ENCODE measurements at places on chromosomes 5 and 9. TPM values are rescaled to one million over a fixed set of nuclear protein-coding genes. Genes with fewer than 3 reads are reported as not detected.

- no peaks in the 10 kb centered on the region for H3K36me3 ChIP-seq
- no peak overlapping the region for H3K27ac ChIP-seq
- H3K27me3 ChIP-seq, result no peaks in the 10 kb centered on the region
Measured at GRCh38 chr9:100084128-100084453, 14.7 kb downstream of the ERP44 start.

- 0 out of 2 replicates have a peak, but pooled peaks cover 6% of the 10 kb centered on the region for H3K4me1 ChIP-seq
- no peaks in the 10 kb centered on the region for H3K27me3 ChIP-seq
Measured at GRCh38 chr9:4970970-4971641, 14.0 kb upstream of the JAK2 start.

DNA sequence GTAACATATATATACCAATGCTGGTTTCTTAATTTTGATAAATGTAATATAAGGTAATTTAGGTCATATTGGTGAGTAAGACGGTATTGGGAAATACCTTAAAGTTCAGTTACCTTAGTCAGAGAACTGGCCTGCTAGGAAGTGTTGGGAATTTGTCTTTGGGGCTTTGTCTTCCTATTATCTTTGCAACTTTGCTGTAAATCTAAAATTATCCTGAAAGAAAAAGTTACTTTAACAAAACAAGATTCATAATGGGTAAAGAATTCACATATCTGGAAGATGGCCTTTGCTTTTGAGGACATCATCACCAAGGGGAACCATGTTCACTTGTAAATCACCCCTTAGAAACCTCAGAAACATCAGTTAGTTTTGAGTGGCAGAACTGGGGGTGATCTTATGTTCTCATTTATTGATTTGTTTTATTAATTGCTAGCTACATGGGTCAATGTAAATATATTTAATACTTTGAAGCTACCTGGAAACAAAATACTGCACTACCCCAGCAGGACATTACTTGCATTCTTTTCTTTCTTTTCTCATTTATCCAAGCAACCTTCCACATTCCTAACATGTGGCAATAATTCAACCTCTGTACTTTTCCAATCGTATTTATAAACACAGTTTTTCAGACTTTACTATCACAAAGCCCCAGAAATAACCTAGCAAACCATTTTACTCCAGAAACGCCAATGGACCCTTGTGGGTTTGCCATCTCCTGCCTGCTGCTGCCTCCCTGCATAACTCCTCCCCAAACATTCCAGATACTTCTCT, 41.4 kb downstream of the GLIS3 start:
- H3K27me3 ChIP-seq, result no peaks in the 10 kb centered on the region
- no peak overlapping the region for H3K27ac ChIP-seq
- H3K4me3 ChIP-seq, result no peak overlapping the region
- H3K4me1 ChIP-seq, result no peaks in the 10 kb centered on the region

DNA sequence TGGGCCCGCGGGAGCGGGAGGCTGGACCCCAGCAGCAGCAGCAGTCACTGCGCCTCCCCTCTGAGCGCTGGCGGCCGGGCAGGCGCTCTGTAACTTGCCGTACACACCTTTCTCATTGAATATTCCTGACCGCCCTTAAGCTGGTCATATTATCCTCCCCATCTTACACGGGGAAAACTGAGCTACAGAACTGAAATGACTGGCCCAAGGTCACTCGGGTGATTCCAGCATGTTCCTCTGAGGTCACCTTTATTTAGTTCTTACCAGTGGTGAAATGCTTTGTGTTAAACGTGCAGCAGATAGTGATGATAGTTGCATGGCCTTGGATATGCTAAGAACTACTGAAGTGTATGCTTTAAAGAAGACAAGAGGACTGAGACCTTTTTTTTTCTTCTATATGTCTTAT, 607 bp downstream of the UQCRQ start:
- peaks cover 16% of the 10 kb centered on the region for H3K4me1 ChIP-seq
- H3K27me3 ChIP-seq, result no peaks in the 10 kb centered on the region
- peaks cover 15% of the 10 kb centered on the region for H3K36me3 ChIP-seq
- peak overlapping the region; percentile 98 for H3K4me3 ChIP-seq
- no peak for DNase-seq
- H3K27ac ChIP-seq, result peak overlapping the region; percentile 85

- H3K4me3 ChIP-seq, result no peak overlapping the region
- peaks cover 14% of the 10 kb centered on the region for H3K4me1 ChIP-seq
- H3K27me3 ChIP-seq, result no peaks in the 10 kb centered on the region
- H3K36me3 ChIP-seq, result no peaks in the 10 kb centered on the region
- peak overlapping the region; percentile 67 for H3K27ac ChIP-seq
Measured at GRCh38 chr9:126471084-126471624, 142.6 kb upstream of the LMX1B start.

DNA sequence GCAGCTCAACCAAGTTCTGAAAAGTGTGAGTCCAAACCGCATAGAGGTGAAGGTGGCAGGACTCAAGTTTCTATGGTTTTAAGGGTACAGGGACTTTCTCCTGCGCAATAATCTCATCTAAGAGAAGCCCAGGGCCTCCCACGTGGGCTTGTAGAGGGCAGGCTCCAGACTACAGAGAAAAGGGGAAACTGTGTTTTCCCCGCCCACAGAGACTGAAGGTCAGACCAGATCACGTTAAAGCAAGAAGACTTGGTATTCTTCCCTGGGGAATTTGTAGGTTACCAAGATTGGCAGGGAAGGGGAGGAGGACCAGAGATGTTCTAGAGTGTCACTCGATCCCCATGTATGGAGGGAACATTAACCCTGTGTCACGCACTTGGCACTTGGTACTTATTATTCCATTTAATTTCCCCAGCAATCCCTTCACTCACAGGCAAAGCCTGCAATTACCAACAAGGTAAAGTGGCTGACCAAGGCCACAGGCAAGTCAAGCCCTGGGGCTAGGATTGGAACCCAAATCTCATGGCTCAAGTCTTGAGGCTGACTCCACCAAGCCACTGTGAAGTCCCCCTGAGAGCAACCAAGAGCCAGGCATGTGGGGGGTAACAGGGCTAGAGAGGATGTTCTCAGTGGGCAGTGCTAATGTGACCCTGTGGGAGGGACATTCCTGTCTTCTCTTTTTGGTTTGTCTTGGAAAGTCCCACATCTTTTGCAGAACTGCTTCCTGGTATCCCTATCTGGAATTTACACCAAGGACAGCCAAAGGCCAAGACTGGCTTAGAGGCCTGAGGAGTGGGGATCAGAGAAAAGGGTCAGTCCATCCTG, 18.3 kb upstream of the NEK6 start:
- DNase-seq, result no peak
- no peak overlapping the region for H3K27ac ChIP-seq
- H3K4me3 ChIP-seq, result no peak overlapping the region
- no peaks in the 10 kb centered on the region for H3K27me3 ChIP-seq

GRCh38 chr9:82037126-82037525, 48.6 kb downstream of the SPATA31D1 start:
- H3K27ac ChIP-seq, result no peak overlapping the region
- no peak for DNase-seq
- no peaks in the 10 kb centered on the region for H3K36me3 ChIP-seq

DNA sequence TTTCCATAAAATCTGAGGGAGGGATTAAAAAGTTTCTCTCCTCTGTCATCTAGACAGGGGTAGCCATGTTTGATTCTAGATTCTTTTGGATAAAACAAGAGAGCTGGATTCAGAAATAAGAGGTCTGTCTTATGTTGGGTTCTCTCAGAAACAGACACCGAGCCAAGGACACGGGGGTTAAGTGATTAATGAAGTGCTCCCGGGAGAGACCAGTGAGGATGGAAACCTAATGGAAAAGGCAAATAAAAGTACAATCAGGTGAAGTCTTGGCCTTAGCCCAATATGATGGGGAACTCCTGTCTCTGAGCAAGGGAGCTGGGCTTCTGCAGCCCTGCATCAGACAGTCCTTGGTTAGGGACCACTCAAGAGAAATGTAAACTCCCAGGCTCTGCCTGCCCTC, 308.8 kb upstream of the PANK3 start:
- 0 out of 2 replicates have a peak, but pooled peaks cover 4% of the 10 kb centered on the region for H3K4me1 ChIP-seq
- no peak overlapping the region for H3K27ac ChIP-seq
- H3K4me3 ChIP-seq, result no peak overlapping the region
- H3K36me3 ChIP-seq, result no peaks in the 10 kb centered on the region
- no peak for DNase-seq

DNA sequence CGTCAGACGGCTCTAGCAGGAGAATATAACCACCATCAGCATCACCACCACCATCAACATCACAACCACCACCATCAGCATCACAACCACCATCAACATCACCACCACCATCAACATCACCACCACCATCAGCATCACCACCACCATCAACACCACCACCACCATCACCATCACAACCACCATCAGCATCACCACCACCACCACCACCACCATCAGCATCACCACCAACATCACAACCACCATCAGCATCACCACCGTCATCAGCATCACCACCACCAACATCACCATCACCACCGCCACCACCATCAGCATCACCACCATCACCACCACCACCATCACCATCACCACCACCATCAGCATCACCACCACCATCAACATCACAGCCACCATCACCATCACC, 210.7 kb downstream of the C9orf50 start:
- H3K27ac ChIP-seq, result no peak overlapping the region
- DNase-seq, result no peak
- peaks cover 7% of the 10 kb centered on the region for H3K27me3 ChIP-seq

- no peak overlapping the region for H3K27ac ChIP-seq
- DNase-seq, result no peak
- H3K4me3 ChIP-seq, result no peak overlapping the region
- H3K36me3 ChIP-seq, result no peaks in the 10 kb centered on the region
- no peaks in the 10 kb centered on the region for H3K4me1 ChIP-seq
Measured at GRCh38 chr5:157182143-157182757, 1.6 kb downstream of the ITK start.

DNA sequence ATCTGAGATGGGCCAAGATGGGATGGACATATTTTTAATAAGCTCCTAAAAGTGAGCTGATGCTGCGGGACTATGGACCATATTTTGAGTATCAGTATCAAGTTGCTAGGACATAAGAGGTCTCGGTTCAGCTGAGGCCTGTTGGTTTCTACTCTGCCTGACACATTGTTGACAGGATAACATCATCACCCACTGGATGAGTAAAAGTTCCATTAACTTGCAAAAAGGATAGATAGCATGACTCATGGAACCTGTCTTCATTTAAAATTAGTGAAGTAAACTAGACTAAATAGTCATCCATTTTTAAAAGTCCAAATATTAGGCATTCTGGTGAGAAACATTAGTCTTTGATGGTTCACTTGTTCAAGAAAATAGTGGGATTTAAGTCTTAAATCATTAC, 33.3 kb downstream of the PARP8 start:
- no peaks in the 10 kb centered on the region for H3K27me3 ChIP-seq
- 0 out of 2 replicates have a peak overlapping the region, but pooled peaks have one; percentile 13 for H3K27ac ChIP-seq
- peaks cover 28% of the 10 kb centered on the region for H3K4me1 ChIP-seq
- no peak overlapping the region for H3K4me3 ChIP-seq
- no peak for DNase-seq

- H3K4me3 ChIP-seq, result no peak overlapping the region
- H3K4me1 ChIP-seq, result no peaks in the 10 kb centered on the region
- H3K27ac ChIP-seq, result no peak overlapping the region
- no peak for DNase-seq
- peaks cover 5% of the 10 kb centered on the region for H3K36me3 ChIP-seq
Measured at GRCh38 chr9:111582888-111583287, 16.6 kb downstream of the PTGR1 start.

DNA sequence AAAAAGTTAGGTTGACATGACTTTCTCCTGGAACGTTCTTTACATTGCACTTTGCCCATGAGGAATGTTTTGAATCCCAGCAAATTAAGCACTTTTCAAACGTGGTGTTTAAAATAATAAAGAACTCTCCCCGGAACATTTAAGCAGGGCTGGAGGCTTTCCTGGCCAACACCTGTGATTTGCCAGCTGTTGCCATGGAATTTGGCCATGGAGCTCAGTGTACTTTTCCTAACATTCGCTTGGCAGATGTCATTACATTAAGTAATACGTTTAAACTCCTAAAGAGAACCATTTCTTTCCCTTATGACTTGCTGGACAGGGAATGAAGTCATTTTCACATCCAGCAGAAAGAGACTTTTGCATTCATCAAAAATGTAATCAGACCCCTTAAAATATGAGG, 146.1 kb downstream of the GAS1 start:
- H3K4me3 ChIP-seq, result no peak overlapping the region
- peak; percentile 50 for DNase-seq
- no peaks in the 10 kb centered on the region for H3K36me3 ChIP-seq
- H3K27me3 ChIP-seq, result no peaks in the 10 kb centered on the region
- H3K4me1 ChIP-seq, result peaks cover 18% of the 10 kb centered on the region

DNA sequence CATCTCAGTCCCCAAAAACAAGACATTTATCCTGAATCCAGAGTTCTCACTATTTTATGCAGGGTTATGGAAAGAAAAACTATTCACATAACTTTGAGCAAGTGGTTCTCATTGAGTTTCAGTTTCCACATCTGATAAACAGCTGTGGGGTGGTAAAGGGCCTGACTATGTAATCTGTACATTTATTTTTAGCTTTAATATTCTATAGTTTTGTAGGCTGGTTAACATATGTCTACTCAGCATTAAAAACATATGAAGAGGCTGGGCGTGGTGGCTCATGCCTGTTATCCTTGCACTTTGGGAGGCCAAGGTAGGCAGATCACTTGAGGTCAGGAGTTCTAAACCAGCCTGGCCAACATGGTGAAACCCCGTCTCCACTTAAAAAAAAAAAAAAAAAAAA, 301.5 kb upstream of the CCNG1 start:
- H3K4me3 ChIP-seq, result no peak overlapping the region
- no peaks in the 10 kb centered on the region for H3K27me3 ChIP-seq
- DNase-seq, result no peak
- no peak overlapping the region for H3K27ac ChIP-seq
- no peaks in the 10 kb centered on the region for H3K36me3 ChIP-seq

DNA sequence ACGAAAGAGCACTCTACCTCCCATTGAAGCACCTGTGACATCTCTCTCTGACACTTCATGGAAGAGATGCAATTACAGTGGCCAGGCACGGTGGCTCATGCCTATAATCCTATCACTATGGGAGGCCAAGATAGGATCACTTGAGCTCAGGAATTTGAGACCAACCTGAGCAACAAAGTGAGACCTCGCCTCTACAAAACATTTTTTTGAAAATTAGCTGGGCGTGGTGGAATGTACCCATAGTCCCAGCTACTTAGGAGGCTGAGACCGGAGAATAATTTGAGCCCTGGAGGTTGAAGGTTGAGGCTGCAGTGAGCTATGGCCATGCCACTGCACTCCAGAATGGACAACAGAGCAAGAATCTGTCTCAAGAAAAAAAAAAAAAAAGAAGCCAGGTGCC, 45.5 kb downstream of the GLDC start:
- H3K4me1 ChIP-seq, result no peaks in the 10 kb centered on the region
- no peak overlapping the region for H3K4me3 ChIP-seq
- no peaks in the 10 kb centered on the region for H3K27me3 ChIP-seq
- no peak for DNase-seq
- peaks cover 64% of the 10 kb centered on the region for H3K36me3 ChIP-seq
- no peak overlapping the region for H3K27ac ChIP-seq

- no peak overlapping the region for H3K27ac ChIP-seq
- H3K27me3 ChIP-seq, result no peaks in the 10 kb centered on the region
- no peak for DNase-seq
- H3K4me3 ChIP-seq, result no peak overlapping the region
- no peaks in the 10 kb centered on the region for H3K36me3 ChIP-seq
Measured at GRCh38 chr5:127006744-127007143, 23.6 kb downstream of the MARCHF3 start.

The ZDHHC11B gene
- total RNA-seq, result 1.3 TPM

The EIF4E1B gene
- total RNA-seq, result not detected

The PTPRD gene
- 58.0 TPM for total RNA-seq

The OCLN gene
- total RNA-seq, result 61.6 TPM

The TRAF1 gene
- total RNA-seq, result 1.0 TPM

The SPATA31A3 gene
- not detected for total RNA-seq

The FCN2 gene
- not detected for total RNA-seq

The NR4A3 gene
- 0.17 TPM for total RNA-seq

The ATP10B gene
- total RNA-seq, result 0.08 TPM

The IL31RA gene
- total RNA-seq, result not detected

The OR13C9 gene
- total RNA-seq, result not detected

The NFIB gene
- 2.6 TPM for total RNA-seq

The WDR38 gene
- not detected for total RNA-seq

The CDX1 gene
- not detected for total RNA-seq

The MYOZ3 gene
- total RNA-seq, result 13.8 TPM

The OLFM1 gene
- total RNA-seq, result 30.4 TPM

The EGFLAM gene
- total RNA-seq, result 0.50 TPM

All from GM23338 (cell line).